ENCODE measurements at places on chromosomes 16 and 17. TPM values are rescaled to one million over a fixed set of nuclear protein-coding genes. Genes with fewer than 3 reads are reported as not detected.

GRCh38 chr16:27242398-27242797, 26.2 kb downstream of the NSMCE1 start:
- DNase-seq, result no peak

Gene GP1BA
- not detected for total RNA-seq

- DNase-seq, result no peak
Observed at GRCh38 chr17:80356231-80356856, 58.6 kb upstream of the ENDOV start.

Gene LGALS9B
- total RNA-seq, result 25.2 TPM

Gene PCTP
- 69.2 TPM for total RNA-seq

Gene MYH2
- not detected for total RNA-seq

GRCh38 chr17:62112229-62112628, 47.2 kb upstream of the MED13 start:
- DNase-seq, result no peak

Gene DUS2
- 15.2 TPM for total RNA-seq

- DNase-seq, result no peak
Observed at GRCh38 chr17:74079537-74080300, 123.8 kb upstream of the RPL38 start.

Gene EPX
- total RNA-seq, result not detected

- DNase-seq, result no peak
Observed at GRCh38 chr17:7215136-7215638, 4.4 kb downstream of the DLG4 start.

DNA sequence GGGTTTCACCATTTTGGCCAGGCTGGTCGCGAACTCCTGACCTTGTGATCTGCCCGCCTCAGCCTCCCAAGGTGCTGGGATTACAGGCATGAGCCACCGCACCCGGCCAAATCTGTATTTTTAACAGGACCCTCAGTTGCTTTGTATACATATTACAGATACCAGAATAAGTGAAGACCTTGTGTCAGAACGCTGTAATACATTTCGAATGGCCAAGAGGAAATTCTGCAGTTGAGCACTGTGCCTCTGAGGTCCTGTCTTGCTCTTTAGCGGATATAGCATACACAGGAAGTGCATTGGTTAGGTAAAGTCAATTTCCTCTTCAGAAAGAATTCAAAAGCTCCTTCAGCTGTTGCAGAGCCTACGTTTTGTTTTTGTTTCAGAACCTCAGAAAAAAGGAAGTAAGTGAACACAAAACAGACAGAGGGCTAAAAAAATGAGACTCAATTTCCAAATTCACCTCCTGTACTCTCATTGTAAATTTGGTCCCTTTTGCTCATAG, 15.7 kb downstream of the CRLF3 start:
- DNase-seq, result peak; percentile 55

- DNase-seq, result no peak
Observed at GRCh38 chr17:77457572-77458201, 316.9 kb downstream of the SEC14L1 start.

DNA sequence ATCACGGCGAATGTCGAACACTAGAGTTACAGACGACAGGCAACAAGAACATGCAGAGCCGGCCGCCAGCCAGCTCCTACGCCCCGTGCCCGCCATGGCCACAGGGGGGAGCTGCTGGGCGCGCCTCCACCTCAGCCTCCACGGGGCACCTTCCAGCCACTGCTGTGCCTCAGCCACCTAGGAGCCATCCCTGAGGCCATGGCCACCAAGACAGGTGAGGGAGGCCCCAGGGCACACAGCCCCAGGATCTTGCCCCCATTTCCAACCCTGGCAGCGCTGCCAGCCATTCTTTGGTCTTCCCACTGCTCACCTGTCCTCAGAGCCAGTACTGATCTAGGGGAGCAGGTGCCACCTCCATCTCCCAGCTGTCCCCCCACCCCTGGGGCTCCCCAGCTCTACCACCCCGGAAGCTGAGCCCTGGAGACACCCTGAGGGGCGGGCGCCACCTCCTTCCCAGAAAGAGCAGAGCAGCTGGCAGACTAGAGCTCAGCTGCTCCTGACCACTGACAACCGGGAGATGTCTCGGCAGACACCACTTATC, 11.8 kb downstream of the GNPTG start:
- DNase-seq, result peak; percentile 83

Gene BCL6B
- 1.3 TPM for total RNA-seq

Gene ARHGDIG
- 39.7 TPM for total RNA-seq

Gene SPNS2
- total RNA-seq, result 67.7 TPM

DNA sequence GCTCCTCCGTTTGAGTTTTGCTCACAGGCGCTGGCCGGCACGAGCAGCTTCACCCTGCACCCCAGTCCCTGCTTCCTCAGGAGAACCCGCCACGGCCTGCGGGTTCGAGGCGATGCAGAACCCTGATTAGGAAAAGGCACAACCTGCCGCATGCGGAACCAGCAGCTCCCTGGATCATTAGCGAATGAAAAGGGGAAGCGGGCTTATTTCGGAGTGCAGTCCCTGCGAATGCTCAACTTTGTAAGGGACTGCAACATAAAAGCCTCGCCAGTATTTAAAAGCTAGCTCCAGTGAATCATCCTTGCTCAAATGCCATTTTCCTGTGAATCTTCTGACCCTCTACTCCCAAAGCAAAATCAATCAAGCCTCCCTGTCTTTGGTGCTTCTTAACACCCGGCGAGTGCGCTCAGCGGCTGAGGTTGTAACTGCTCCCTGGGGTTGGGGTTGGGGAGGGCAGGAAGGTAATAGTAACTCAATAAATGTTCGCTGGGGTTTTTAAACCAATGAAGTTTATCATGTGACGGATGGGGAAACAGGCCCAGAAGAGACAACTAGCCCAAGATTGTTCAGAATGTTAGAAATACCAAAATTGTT, 678 bp upstream of the AKAP10 start:
- no peak for DNase-seq

GRCh38 chr17:37147301-37147812, 198.6 kb downstream of the AATF start:
- peak; percentile 39 for DNase-seq

Gene C1QTNF1
- total RNA-seq, result 6.4 TPM

- DNase-seq, result peak; percentile 50
Observed at GRCh38 chr17:3870871-3871306, 22.0 kb downstream of the CAMKK1 start.

DNA sequence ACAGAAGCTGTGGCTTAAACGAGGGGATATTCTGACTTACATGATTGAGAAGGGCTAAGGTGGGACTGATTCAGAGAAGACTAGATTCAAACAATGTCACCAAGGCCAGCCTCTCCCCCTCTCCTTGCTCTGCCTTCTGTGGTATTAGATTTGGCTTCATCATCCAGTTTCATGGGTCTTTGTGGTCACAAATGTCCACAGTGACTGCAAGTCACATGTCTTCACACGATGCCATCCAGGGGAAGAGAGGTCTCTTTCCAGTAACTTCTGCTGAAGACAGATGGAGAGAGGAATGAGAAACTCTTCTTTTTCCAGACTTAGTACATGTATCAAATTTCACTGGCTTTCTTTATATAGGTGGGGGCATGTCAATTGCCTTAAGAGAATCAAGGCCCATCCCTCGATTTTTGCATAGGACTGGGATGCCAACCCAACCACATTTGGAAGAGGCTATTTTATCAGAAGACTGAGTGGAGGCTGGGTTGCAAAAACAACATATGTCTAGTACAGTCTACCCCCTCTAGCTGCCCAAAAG, 57.3 kb upstream of the HNF1B start:
- DNase-seq, result no peak

DNA sequence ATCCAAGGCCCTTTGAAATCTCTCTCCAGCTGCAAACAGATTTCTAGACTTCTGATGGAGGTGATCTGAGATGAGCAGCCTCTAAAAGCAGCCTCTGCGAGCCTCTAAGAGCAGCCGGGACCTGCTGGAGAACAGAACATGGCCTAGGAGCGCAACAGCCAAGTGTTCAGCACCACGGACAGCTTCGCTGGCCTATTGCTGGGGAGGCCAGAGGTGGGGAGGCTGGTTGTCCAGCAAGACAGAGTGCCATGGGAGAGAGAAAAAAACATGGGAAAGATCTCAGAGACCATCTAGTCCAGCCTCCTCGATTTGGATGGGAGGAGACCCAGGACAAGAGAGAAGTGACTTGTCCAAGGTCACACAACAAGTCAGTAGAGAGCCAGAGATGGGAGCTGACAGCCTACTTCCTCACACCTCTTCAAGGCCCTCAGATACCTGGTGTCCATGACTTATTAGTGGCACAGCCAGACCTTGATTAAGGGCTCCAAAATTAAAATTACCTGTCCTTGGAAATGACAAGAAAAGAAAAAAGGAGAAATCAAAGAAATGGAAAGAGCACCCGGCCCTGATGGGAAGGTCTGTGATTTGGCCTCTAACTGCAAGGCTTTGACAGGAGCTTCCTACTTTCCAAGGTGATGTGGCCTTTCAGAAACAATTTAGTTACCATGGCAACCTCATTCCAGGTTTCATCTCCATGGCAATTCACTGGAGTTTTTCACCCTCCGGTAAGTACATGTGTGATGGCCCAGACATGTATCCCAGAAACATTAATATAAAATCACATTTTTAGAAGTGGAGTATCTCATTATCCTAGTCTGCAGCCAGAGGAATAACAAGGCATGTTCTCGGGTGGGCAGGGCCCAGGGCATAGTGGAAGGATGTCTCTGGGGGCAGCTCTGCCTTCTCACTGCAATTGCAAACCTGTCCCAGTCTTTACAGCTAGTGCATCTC, 14.5 kb downstream of the RPRML start:
- no peak for DNase-seq

DNA sequence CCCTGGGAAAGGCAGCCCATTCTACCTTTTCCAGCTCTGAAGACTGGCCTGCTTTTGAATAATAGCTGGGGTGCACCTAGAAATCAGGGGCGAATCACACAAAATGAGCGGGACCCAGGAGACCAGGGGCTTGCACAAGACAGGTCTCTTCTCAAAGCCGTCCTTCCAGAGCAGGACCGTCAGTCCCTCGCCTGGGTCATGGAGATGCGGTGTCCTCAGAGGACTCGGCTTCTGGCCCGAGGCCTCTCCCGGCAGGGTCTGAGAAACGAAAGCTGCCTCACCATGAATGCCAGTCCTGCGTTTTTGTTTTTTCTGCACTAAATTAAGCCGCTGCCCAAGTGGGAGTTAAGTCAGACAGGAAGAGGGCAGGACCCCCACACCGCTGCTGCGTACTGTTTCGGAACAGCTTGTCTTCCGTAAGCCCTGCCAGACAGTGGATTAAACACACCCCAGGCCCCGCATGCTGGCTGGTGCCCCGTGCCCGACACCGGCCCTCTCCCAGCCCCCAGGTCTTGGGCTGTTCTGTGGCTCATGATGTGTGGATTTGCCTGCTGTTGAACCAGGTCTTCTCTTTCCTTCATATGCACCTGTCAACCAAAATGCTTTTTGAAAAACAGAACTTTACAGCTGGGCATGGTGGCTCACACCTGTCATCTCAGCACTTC, 142.1 kb upstream of the RPH3AL start:
- DNase-seq, result no peak

Gene SYNRG
- 92.4 TPM for total RNA-seq

- peak; percentile 98 for DNase-seq
Observed at GRCh38 chr17:21287703-21288449, 3.4 kb downstream of the MAP2K3 start.

Gene MPP3
- 19.3 TPM for total RNA-seq

Gene MARCHF10
- not detected for total RNA-seq

GRCh38 chr17:7045492-7046126, 1.7 kb upstream of the SLC16A11 start:
- peak; percentile 56 for DNase-seq

Gene CHST5
- total RNA-seq, result 1.1 TPM

GRCh38 chr17:7654832-7655540, 4.3 kb downstream of the ATP1B2 start:
- DNase-seq, result peak; percentile 35

DNA sequence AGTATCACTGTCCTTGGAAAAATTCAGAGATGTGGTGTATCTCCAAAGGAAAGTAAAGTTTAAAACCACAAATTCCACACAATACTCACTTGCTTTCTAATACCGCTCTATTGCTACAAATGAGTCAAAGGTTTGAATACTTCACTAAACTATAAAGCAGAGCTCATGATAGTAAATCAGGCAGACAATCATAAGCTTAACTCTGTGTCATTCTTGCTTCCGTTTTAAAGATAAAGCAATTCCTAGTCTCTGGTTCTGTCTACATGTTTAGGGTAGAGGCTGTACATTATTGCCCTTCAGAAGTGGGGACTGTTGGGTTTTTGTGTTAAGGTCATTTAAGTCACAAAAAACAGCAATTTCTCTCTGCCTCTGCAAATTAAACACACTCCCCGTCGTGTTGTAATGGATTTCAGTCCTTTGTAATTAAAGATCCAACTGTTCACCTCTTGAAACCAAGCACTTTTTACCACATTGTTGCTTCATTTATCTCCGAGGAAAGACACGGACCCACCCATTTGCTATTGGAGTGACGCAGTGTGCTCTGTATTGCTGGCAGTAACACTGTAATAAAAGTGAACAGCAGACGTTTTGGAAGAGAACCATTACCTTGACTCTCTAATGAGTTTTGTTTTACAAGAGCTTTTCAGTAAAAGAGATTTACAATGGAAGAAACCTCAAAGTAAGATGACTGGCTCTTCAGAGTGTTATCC, 83.1 kb upstream of the CNTNAP4 start:
- DNase-seq, result peak; percentile 25

GRCh38 chr17:36001110-36001771, at the start of gene CCL15:
Gene CCL15, minus strand, starts transcription at chr17:36001553. Its CDS starts 61 bp downstream, at chr17:36001492.
- no peak for DNase-seq

GRCh38 chr17:60139438-60140285, 10.1 kb upstream of the CA4 start:
- peak; percentile 79 for DNase-seq

- no peak for DNase-seq
Observed at GRCh38 chr16:72566174-72566573, 394.2 kb upstream of the PMFBP1 start.

DNA sequence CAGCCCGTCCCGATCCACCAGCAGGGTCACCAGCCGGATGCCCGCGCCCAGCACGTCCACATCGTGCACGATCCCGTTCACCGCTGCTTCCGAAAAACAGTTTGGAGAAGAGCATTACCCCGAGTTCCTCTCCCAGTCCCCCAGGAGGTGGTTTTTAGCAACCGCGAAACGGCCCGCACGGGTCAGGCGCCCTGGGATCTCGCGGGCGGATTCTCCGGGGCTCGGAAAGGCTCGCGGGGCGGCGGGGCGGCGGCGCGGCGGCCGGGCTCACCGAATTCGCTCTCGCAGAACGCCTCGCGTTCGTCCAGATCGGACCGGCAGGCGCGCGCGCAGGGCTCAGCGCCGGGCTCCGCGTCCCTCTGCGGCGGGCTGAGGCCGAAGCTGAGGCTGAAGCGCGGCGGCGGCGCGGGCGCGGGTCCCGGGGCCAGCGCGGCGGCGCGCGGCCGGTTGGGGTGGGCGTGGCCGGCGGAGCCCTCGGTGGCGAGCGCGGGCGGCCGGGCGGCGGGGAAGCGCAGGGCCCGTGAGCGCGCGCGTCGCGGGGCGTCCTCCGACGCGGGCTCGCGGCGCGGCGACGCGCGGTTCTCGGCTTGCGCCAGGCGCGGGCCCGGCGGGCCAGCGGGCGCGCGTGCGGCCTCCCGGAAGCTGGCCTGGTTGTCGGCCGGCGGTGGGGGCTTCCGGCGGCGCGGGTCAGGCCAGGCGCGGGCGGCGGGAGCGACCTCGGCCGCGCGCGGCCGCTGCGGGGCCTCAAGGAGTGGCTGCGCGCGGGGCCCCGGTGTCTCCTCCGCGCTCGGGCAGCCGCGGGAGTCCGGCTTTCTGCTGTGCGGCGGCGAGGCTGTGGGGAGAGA, 2.9 kb downstream of the C17orf58 start:
- DNase-seq, result peak; percentile 95

All from stomach (tissue), 19 donors.